GM18507 (cell line): ENCODE measurements at places on chromosomes 2 and 18.

DNA sequence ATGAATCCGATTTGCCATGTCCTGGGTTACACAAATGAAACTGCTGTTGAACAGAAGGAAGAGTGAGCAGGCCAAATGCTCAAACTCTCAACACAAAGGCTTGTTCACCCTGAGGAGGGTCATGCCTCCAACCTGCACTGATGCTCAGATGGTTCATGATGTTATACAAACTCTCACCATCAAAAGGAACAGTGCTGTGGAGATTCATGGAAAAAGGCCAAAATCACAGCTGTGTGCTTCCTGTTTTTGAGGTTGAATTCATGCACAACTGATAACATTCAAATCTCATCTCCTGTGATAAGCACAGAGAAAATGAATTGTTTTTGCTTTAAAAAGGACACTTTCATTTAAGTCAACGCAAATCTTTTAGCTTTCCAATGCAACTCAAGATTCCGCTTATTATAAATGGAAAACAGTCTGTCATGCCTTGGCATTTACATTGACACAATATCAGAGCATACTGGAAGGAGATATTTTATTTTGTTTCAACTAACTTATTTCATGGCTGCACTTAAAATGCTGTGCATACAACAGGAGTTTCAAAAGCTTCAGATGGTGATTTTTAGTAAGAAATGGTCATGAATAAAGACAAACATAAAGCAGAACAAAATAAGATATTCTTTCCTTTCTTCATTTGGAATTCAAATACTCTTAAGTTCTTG lies 22.2 kb upstream of the TTN start:
- no peak for DNase-seq

GRCh38 chr2:43400508-43400907 lies 174.1 kb upstream of the ZFP36L2 start:
- DNase-seq: no peak

- DNase-seq: no peak
Observed at GRCh38 chr2:95050385-95051300, 25.1 kb downstream of the MAL start.

- DNase-seq: no peak
Observed at GRCh38 chr18:79470547-79470946, 74.8 kb downstream of the NFATC1 start.

DNA sequence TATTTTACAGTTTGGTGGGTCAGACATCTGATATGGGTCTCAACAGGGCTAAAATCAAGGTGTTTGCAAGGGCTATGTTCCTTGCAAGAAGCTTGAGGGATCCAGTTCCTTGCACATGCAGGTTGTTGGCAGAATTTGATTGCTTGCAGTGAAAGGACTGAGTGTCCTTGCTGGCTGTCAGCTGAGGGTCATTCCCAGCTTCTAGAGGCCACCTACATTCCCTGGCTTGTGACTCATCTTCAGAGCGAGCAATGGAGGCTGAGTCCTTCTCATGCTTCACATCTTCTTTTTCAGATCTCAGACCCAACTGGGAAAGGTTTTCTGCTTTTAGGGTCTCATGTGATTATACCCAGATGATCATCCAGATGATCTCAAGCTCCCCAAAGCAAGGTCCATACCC lies 12.4 kb downstream of the MEX3C start:
- no peak for DNase-seq

- no peak for DNase-seq
Observed at GRCh38 chr2:169173876-169174275, 104.5 kb downstream of the DHRS9 start.

DNA sequence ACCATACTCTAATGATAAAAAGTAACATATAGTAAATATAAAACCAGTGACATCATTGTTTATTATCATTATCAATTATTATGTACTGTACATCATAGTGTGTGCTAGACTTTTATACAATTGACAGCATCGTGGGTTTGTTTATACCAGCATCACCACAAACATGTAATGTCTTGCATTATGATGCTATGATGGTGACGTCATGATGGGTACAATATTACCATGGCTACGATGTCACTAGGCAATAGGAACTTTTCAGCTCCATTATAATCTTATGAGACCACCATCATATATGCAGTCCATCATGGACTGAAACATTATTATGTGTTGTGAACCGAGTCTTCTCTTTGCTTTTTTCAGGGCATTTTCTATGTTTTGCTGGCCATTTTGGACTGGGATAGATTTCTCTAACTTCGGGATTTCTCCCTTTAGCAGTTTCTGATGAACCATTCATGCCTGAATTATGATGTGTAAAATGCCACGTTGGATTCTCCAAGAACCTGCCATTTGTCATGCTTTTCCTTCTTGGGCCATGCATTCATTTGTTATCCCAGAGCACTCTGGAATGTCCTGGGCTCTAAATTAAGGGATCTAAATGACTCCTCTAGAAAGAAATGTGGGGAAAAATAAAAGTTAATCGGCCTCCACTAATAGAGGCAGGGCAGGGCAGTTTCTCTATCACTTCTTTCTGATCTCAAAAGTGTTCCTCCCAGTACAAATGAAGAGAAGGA lies 325.6 kb upstream of the TNP1 start:
- no peak for DNase-seq

DNA sequence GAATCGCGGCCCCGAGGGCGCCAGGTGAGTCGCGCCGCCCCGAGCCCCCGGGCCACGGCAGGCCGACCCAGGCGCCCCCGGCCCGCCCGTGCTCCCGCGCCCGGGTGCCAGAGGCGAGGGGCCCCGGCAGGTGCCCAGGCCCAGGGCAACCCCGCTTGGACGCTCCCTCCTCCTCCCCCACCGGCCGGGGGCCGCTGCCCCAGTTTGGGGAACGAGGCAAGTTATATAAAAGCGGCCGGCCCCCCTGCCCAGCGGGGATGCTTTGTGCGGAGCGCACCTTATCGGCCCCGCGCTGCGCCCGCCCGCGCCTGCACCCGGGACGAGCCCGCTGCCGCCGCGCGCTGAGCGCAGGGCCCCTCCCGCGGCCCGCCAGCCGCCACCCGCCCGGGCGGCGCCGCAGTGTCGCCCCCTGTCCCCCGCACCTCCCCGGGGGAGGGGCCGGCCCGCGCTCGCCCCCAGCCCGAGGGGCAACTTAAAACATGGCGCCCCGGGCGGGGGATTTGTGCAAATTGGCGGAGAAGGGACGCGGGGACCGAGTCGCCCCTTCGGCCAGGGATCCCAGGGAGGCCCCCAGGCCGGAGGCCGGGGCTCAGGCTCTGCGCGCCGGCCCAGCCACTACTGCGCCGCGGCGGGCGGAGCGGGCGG lies 639 bp downstream of the EPB41L3 start:
- DNase-seq: no peak

- DNase-seq: no peak
Observed at GRCh38 chr2:217889656-217890055, 113.1 kb downstream of the TNS1 start.

GRCh38 chr18:33666915-33667314 lies 88.9 kb downstream of the ASXL3 start:
- no peak for DNase-seq

DNA sequence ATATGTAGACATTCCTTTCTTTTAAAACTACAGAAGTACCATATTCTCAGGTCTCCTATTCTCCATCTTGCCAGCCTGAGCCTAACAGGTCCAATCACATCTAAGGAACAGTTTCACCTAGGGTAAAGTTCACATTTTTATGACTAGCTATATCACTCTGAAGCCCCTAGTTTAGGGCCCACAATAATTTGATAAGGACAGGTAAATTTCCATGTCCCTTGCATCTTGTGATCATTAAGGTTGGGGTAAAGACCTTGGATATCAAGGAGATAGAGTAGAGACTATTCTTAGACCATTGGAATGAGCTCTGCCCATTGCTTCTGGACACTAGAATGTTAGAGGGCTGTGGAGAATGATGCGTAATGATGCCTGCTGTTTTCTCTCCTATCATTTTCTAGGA lies 185.7 kb downstream of the SLC8A1 start:
- DNase-seq: no peak

DNA sequence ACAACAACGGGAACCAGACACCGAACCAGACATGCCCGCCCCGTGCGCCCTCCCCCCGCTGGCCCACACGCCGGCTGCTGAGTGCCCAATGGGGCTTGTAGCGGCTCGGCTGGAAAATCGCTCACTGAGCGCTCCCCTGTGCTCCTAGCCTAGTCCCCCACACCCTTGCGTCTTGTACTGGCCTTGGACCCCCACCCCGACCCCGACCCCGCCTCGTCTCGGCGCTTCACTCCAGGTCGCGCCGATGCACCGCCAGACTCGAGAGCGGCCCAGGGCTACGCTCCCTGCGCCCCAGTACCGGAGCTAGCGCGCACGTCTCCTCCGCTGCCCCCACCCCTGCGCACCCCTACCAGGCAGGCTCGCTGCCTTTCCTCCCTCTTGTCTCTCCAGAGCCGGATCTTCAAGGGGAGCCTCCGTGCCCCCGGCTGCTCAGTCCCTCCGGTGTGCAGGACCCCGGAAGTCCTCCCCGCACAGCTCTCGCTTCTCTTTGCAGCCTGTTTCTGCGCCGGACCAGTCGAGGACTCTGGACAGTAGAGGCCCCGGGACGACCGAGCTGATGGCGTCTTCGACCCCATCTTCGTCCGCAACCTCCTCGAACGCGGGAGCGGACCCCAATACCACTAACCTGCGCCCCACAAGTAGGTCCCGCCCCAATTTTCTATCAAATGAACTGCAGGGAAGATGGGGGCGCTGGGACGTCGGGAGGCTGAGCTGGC lies 1.5 kb downstream of the GAD1 start:
- no peak for DNase-seq

GRCh38 chr2:236250909-236251579 lies 13.2 kb downstream of the ASB18 start:
- DNase-seq: no peak

DNA sequence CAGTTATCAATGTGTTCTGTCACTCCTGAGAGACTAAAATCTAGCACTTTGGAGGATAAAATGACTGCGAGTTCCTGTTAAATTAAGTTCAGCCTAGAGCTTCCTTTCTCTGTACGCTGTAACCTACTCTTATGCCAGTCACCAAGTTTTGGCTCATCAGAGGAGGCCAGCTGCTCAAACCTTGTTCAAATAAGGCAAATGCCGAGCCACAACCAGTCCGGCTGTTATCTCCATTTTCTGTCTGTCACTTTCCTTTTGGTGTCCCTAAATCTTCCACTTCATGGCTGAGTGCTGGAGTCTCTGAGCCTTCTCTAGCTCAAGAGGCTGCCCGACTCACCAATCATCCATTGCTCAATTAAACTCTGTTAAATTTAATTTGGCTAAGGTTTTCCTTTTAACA lies 33.5 kb upstream of the PXDN start:
- DNase-seq: no peak

DNA sequence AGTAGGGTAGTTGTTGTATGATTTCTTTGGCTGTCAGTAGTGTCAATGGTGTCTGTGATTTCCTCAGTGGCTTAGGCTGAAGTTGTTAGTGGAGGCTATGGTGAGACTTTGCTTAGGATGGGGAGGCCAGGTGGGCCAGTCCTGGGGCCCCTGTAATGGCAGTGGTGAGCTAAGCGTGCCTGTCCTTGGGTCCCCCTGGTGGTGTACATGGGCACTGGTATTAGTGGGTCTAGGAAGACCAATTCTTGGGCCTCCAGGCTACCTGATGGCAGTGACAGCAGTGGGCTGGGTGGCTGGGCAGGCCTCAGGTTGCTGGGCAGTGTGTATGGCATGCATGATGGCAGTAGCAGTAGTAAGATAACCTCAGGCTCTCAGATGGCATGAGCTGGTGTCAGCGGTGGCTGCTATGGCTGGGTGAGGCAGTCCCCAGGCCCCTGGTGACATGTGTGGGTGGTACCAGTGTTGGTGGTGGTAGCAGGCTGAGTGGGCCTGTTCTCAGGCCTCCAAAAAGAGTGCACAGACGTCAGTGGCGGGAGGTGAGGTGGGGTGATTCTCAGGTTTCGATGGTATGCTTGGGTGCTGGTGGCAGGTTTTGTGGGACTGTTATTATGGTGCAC lies 103.2 kb downstream of the KLHL14 start:
- DNase-seq: no peak

- no peak for DNase-seq
Observed at GRCh38 chr2:27893006-27893405, 2.5 kb downstream of the BABAM2 start.

- no peak for DNase-seq
Observed at GRCh38 chr2:71066856-71067255, 1.6 kb upstream of the NAGK start.

- DNase-seq: no peak
Observed at GRCh38 chr2:174254267-174254666, 5.9 kb upstream of the OLA1 start.

- DNase-seq: no peak
Observed at GRCh38 chr18:7066965-7067555, 50.5 kb downstream of the LAMA1 start.

GRCh38 chr2:220962556-220962955 lies 609.5 kb downstream of the EPHA4 start:
- no peak for DNase-seq
